GM18507 (cell line): ENCODE measurements at places on chromosomes 11 and 22.

GRCh38 chr11:64152841-64153691 is 12.8 kb downstream of the MACROD1 start:
- DNase-seq: peak; percentile 85

DNA sequence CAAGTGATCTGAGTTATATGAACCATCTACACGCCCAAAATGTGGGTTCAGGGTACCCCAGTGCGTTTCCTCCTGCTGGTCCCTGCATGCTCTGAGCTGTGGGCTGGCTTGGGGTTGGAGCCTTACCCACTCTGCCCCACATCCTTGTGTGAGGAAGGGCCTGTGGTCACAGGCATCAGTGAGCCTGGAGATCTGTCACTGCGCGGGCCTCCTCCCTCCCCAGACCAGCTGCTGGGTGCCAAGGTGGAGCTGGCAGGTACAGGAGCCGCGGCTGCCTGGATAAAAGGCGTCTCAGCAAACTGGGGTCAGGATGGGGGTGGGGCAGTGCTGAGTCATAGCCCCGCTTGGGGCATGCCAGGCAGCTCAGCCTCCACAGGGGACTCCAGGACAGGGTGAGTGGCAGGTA is 17.9 kb downstream of the GNAZ start:
- DNase-seq: no peak

DNA sequence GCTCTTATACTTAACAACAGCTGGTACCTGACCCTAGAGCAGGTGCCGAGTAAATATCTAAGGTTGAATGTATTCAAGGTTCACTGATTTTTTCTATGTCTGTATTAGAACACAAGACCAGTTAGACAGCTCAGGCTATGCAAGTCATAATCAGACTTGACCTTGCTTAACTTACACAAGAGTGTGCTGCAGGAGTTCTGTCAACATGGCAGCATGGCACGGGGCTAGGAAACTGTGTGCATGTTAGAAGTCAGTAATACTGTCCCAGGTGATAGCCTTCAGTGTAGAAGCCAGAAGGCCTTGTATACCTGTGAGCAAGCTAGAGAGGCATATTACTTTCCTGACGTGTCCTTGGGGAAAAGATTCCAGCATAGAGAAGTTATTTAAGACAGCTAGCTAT is 253.1 kb downstream of the FAT3 start:
- no peak for DNase-seq

DNA sequence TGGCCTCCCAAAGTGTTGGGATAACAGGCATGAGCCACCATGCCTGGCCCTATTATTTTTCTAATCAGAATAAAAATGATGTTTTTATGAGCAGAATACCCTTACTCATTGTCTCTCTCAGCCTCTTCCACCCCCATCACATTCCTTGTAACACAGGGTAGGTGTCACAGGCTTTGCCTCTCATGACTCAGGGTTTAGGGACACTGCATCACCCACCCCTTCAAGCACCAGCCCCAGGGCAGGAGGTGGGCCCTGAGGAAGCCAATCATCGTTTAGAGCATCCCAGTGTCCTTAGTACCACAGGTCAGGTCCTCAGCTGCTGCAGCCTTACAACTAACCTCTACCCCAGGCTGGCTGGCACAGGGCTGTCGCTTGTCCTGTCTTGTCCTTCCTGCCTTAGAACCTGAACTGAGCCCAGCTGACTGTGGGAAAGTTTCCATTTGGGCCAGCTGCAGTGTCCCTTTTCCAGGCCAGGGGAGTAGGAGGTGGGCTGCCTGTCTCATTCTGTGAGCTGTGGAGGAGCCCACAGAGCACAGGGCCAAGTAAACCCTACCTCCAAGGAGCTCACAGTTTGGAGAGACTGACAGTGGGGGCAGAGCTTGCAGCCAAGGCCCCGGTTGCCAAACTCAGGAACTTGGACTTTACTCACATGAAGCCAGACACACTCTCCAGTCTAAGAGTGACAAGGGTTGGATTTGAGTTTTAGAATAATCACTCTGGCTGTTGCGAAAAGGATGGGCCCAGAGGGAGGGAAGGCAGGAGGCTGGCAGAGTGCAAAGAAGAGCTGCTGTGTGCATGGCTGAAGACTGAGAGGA is 19.5 kb upstream of the UVRAG start:
- DNase-seq: no peak

DNA sequence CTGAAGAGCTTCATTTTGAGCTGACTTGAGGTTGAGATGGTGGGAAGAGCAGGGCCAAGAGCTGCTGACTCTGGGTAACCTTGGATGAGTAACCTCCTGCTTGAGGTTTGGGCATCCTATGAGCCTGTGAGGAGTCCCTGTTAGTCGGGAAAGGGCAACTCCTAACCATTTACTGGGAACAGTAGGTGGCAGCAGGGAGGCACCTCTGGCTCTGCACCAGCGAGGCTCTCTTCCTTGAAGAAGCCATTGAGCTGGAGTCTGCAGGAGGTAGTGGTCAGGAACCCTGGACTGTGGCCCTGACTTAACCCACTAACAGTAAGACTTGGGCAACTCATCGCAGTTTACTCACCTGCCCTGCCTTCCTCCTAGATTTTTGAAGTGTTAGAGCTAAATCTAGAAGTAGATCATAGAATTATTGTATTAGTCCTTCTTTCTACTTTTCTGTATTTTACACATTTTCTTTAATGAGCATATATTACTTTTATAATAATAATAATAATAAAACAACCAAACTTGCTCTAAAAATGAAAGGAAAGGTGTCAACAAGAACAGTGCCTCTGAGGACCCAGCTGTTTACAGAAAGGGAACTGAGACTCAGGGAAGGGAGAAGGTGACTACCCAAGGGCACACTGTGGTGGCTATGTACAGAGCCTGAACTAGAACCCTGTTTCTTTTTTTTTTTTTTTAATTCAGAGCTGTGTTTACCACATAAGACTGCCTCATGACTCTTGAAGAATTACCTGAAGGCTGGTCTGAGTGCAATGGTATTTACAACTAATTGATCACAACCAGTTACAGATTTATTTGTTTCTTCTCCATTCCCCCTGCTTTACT is 47.5 kb downstream of the MEI1 start:
- DNase-seq: no peak

- DNase-seq: no peak
Observed at GRCh38 chr11:123616505-123617198, 37.8 kb downstream of the SCN3B start.
